DND-41 (cell line): ENCODE measurements at places on chromosomes 1 and 21.

DNA sequence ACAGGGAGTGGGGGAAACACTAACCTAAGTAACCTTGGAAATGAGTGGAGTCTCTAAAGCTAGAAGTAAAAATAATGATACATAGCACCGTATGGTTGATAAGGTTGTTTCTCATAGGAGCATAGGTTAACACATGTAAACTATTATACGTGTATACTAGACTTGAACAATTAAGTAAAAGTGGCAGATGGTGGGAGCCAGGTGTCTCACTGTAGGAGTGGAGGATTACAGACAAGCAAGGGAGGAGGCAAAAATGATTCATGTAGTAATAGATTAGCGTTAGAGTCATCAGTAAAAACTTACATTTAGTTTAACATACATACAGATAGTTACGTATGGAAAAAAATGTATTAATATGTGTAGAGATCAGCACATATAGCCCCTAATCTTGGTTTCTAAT is 138.4 kb upstream of the DSCAM start:
- DNase-seq, result no peak

DNA sequence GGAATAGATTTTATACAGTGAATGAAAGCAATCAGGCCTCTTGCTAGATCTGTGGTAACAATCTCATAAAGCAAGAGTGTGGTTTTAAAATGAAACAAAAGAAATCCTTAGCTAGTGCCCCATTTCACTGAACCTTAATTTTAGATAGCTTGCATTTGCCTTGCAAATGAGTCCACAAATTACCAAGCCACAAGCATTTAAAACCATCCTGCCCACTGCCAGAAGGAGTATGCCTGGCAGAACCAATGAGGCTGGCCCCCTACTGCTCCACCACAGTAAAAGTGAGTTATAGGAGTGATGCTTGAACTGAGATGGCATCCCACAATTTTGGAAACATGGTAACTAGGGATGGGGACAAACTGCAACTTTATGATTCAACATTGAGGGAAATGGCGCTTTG is 206.4 kb upstream of the LMO4 start:
- no peak for DNase-seq

DNA sequence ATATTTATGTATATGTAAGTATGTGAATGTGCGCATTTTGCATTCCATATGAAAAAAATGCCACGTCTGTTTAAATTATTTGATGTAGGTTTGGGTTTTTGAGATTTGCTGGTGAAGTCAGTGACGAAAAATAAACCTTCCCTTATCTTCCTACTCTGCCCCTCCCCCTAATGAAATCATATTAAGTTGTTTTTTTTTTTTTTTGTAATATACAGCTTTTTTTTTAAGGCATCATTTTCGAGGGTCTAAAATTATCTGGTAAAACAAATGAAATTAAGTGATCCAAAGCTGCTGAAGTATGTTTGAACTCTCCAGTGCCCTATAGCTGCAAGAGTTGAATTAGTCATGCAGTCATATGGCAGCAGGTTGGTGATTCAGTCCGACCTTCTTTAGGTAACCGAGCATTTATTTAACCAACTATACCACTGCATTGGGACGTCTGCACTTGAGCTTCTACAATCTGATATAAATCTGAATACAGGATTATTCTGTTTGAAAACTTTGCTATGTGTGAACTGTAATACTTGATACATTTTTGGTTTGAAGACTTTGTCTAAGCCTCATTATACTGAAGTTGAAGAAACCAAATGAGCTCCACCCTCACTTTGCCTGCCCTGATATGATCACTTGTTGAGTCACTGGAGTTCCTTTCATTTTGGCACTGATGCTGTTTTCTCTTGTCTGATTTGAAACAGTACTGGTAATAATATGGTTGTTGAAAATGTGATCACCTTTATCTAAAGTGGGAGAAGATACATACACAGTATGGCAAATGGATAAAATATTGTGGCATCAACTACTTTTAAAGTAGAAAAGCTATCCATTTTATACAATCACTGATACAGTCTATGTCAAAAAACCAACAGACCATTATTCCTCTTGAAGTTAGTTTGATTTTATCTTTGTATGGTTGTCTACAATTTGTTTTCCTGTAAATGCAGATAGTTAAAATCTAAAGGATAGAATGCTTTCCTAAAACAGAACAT is 11.7 kb downstream of the PDIK1L start:
- peak; percentile 2 for DNase-seq

DNA sequence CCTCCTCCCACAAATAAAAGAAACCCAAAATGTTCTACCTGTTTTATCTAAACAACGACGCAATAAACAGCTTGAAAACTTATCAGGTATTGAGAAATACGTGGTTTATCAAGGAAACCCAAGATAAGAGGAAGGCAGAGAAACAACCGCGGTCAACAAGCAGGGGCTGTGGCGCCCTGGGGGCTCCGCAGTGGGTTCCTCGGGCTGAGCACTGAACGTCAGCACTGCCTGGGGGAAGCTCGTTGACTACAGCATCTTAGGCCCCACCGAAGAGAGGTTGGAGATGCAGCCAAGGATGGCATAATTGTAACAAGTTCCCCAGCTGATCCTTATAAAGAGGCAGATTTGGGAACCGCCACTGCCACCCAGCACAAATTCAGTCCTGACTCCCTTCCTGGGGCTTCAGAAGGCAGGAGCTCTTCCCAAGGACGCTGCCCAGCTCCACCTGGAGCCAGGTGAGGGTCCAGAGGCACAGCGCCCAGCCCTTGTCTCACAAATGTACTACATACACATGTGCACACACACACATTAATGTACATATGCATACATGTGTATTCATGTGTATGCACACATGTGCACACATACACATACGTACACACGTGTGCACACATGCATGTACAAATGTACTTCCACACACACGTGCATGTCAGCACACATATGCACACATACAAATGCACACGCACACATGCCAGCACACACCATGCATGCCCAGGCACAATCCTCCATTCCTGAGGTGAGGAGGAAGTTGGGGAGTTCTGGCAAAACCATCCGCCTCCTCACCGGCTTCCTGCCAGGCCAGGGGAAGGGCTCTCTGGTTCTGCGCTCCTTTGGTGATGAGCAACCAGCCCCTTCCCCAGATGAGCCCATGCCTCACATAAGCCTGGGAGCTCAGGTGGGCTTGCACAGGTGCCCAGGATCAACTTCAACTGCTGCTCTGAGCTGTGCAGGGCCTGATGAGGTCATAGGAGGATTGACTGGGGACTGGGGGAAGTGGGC is 251.1 kb downstream of the NPHP4 start:
- no peak for DNase-seq

- DNase-seq, result no peak
Observed at GRCh38 chr1:176954242-176954641, 210.3 kb downstream of the ASTN1 start.

GRCh38 chr1:110250008-110250407 is 39.9 kb downstream of the KCNC4 start:
- DNase-seq, result no peak

DNA sequence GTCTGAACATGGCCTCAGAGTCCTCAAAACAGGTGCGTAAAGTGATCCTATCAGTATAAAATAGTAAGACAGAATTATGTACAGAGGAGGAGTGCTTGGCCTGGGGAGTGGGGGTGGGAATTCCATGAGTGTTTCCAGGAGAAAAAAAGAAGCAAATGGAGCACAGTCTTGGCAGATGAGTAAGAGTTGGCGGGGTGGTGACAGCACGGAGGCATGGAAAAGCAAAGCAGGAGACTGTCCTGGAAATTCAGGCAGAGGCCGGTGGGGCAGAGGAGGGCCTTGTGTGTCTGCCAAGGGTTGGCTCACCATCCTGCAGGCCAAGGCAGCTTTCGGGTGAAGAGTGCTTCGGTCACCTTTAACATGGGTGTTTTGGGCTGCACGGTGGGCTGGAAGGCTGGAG is 63.4 kb downstream of the OPTC start:
- no peak for DNase-seq

- no peak for DNase-seq
Observed at GRCh38 chr1:182392050-182393028, 749 bp upstream of the GLUL start.

DNA sequence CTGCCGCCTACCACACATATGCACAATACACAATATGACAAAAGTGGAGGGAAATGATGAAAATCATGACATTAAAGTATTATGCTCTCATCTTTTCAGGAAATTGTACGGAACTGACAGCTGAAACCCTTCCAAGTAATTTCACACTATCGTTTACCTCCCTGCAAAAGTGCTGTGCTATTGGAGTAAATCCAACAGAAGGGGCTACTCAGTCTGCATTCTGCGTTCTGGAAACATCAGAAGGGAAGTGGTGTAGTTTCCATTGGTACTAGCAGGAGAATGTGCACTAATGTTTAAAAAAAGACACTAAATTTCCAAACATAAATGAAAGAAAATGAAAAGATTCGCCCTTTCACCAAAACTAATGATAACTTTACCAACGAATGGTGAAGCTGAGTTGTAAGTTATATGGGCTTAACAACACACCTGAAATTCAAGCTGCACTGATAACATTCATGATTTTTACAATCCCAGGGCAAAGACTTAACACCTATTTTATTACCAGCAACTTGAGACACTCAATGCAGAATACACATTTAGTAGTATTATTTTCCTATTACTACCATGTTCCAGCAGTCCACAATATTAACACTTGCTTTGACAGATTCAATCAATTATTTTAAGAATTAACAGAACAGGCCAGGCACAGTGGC is 3.2 kb downstream of the DENND1B start:
- no peak for DNase-seq

- no peak for DNase-seq
Observed at GRCh38 chr1:103218821-103219220, 110.5 kb upstream of the COL11A1 start.

DNA sequence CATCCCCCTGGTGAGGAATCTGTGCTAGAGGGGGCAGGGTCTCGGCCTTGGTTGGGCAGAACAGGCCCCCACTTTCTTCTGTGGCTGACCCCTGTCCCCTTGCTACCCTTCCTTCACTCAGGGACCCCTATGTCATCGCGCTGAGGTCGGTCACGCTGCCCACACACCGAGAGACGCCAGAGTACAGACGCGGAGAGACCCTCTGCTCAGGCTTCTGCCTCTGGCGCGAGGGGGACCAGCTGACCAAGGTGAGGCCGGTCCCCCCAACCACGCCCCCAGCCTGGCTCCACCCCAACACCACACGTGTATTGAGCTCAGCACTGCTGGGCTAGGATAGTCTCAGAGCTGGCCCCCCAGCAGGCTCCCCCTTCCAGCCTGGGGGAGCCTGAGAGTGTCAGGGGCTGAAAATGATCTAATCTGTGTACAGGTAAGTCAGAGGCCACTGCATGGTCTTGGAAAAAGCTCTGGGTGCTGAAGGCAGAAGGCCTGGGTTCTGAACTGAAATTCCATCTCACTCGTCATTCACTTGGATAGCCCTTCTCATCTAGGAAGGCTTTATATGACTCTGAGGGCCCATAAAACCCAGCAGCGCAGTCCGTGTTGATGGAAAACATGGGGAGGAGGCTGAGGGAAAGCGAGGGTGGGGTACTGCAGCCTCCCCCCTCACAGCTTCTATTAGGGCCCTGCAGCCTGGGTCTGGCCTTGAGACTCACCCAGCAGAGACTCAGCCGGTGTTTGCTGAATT is 15.3 kb downstream of the FAM151A start:
- DNase-seq, result no peak

- no peak for DNase-seq
Observed at GRCh38 chr1:241767737-241768136, 80.3 kb upstream of the EXO1 start.

- DNase-seq, result peak; percentile 20
Observed at GRCh38 chr1:243473227-243474135, 217.6 kb downstream of the SDCCAG8 start.

DNA sequence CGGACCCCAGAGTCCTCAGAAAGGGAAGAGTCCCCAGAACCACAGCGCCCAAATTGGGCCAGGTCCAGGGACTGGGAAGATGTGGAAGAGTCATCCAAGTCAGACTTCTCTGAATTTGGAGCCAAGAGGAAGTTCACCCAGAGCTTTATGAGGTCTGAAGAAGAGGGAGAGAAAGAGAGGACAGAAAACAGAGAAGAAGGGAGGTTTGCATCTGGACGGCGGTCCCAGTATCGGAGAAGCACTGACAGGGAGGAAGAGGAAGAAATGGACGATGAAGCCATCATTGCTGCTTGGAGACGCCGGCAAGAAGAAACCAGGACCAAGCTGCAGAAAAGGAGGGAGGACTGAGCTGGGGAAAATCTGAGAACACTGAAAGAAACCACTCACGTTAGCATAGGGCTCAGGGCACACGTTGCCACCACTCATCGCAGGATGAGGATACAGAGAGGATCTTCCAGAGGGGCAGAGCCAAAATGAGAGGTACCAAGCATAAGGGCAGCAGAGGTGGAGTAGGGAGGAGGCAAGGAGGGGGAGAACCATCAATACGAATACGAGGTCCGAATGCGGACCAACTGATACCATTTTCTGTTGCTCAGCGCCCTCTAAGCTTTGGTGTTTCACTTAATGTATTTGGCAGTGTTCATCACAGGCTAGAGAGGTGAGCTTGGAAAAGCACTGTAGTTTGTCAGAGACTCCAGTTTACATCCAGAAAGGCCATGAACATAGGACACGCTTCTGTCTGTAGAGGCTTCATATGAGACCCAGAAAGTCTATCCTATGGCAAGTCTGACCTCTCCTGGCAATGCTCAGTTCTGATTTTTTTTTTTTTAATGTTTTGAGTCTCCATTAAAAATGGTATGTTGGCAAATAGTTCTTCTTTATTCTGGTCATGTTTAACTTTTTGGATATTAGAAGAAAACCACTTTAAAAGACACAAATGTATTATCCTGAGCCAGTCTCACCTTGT is 34.7 kb downstream of the STYXL2 start:
- DNase-seq, result no peak

GRCh38 chr1:173627269-173627668 is 7.9 kb upstream of the TEX50 start:
- no peak for DNase-seq

DNA sequence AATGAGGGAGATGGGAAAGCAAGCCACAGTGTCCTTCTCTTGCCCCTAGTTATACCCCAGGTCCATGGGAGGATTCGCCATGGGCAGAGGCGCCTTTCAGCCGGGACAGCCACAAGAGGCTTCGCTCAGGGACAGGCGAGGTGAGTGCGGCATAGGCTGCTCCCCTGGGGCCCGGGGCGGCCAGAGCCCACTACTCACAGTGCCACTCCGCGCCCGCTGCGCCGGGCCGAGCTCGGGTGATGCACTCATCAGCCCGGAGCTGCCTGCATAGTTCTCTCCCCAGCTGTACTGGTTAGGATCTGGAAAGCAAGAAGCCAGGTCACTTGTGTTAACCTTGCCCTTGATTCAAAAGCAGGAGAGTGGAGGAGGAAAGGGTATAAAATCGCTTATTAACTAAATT is 8.4 kb downstream of the PANK4 start:
- DNase-seq, result no peak
